Heart left ventricle (tissue), 16 donors: ENCODE measurements at places on chromosomes 11 and 22. TPM values are rescaled to one million over a fixed set of nuclear protein-coding genes. Genes with fewer than 3 reads are reported as not detected.

- no peaks in the 10 kb centered on the region for H3K27me3 ChIP-seq
- no peak overlapping the region for H3K4me3 ChIP-seq
- no peak for DNase-seq
- H3K36me3 ChIP-seq = no peaks in the 10 kb centered on the region
Observed at GRCh38 chr11:59025097-59025496, 61.0 kb upstream of the GLYATL1B start.

GRCh38 chr11:44257338-44258189 is 52.4 kb downstream of the ALX4 start:
- H3K4me3 ChIP-seq = no peak overlapping the region
- H3K4me1 ChIP-seq = peaks cover 7% of the 10 kb centered on the region
- H3K27me3 ChIP-seq = no peaks in the 10 kb centered on the region
- no peak overlapping the region for H3K27ac ChIP-seq
- DNase-seq = no peak

DNA sequence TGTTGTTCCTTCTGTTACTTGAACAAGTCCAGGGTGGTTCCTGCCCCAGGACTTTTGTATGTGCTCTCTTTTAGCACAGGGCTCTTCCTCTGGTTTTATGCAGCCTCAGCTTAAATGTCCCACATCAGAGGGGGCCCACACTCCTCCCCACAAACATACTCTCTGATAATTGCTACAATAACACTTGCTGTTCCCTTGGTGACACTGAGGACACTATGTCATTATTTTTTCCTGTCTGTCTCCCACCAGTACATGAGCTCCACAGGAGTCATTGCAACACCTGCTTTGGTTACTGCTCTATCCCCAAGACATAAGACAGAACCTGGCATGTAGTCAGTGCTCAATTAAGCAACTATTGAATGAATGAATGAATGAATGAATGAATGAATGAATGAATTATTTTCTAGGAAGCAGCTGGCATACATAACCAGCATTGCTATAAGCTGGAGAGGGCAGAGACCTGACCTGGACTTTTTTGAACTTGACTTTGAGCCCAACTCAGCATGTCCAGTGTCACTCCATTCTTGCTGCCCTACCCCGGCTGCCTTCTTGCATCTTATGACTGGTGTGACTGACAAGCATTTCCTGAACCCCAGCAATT is 7.5 kb upstream of the WNT7B start:
- no peaks in the 10 kb centered on the region for H3K27me3 ChIP-seq
- H3K4me1 ChIP-seq = no peaks in the 10 kb centered on the region
- H3K27ac ChIP-seq = no peak overlapping the region
- no peak for DNase-seq
- H3K4me3 ChIP-seq = no peak overlapping the region
- no peaks in the 10 kb centered on the region for H3K36me3 ChIP-seq

DNA sequence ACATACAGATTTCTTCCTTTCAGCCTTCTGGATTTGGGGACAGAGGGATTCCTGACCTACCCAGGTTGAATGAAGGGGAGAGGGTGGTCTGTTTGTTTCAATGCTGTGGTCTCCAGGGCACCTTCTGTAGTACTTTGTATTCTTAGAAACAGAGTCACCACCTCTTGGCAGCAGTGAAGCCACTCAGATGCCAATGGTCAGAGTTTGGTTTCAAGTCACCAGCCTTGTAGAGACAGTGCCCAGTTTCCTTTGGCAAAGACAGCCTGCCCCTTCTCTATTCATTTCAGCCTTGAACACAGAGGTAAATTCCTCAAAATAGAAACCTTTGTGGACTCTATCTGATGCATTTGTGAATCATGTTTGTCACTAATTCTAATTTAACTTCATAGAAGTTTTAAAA is 111.7 kb upstream of the RASSF10 start:
- peaks cover 7% of the 10 kb centered on the region for H3K36me3 ChIP-seq
- H3K27ac ChIP-seq = peak overlapping the region; percentile 83
- peaks cover 16% of the 10 kb centered on the region for H3K4me1 ChIP-seq
- no peak overlapping the region for H3K4me3 ChIP-seq

DNA sequence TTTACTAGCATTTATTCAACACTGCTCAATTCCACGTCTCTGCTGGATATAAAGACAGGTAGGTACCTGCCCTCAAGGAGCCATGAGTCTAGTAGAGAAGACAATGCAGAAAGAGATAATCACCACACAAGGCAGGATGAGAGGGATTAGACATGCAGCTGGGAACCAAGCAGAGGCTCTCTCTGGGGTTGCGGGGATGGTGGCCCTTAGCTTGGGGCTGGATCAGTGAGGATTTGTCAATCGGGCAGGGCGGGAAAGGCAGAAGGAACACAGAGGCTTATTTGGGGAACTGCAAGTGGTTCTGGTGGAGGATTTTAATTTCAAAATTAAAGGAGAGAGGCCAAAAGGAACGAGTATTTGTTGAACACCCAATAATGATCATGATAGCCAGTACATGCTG is 8.5 kb upstream of the DMC1 start:
- no peaks in the 10 kb centered on the region for H3K36me3 ChIP-seq
- no peak for DNase-seq
- H3K4me3 ChIP-seq = no peak overlapping the region
- H3K27me3 ChIP-seq = no peaks in the 10 kb centered on the region

DNA sequence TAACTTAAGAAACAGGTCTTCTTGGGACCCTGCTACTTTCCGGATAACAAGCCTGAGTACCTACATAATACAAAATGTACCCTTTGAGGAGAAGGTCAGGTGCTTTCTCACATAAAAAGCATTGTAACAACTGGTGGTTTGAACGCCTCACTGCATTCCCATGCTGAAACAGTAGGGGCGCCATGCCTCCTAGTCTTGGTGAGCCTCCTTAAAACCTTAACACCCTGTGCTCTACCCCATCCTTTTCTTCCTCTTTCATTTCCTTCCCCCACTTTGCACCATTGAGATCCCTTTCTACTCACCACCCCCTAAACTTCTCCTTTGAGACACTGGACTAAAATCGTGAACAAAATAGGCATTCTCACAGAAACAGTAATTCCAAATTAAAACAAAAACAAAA is 729.3 kb downstream of the NTM start:
- no peaks in the 10 kb centered on the region for H3K36me3 ChIP-seq
- H3K27me3 ChIP-seq = no peaks in the 10 kb centered on the region
- H3K27ac ChIP-seq = no peak overlapping the region
- no peak for DNase-seq
- H3K4me1 ChIP-seq = no peaks in the 10 kb centered on the region

The POU2F3 gene
- not detected for polyA plus RNA-seq
